ENCODE measurements at places on chromosomes 2 and 18.
A peak's percentile ranks its signal among the peaks of the same experiment; 100 is the strongest.

DNA sequence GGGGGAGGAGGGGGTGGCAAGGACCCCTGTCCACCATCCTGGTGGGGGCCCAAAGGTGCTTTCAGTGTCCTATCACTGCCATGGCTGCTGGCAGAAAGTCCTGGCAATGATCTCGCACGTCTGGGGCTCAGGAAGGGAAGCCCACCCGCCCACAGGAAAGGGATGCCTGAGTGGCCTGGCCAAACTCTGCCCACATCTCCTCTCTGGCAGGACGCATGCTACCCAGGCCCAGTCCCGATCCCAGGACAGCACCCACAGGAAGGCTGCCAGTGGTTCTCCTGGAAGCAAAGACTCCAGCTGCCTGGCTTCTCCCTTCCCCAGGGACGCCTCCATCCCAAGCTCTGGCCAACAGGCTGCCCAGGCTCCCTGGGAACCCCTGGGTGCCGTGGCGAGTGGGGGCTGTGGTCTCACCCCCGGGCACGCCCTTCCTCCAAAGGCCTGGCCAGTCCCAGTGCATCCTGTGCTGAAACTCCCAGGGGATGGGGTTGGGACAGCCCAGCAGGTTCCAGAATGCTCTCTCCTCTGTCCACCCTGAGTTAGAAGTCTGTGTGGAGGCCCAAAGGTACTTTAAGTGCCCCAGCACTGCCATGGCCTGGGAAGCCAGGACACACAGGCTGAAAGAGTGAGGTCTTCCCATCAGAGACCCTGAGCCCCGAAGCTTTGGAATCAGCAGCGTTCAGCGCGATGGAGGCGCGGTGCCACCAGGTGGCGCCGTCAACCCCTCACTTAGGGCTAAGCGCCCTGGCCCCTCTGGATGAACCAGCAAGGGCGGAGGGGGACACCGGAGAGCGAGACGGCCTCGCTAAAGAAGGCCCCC, 29.8 kb upstream of the TAF1B start:
- peak; percentile 61 for DNase-seq

- no peak for DNase-seq
Measured at GRCh38 chr2:31675485-31675901, 94.8 kb upstream of the SRD5A2 start.

- no peak for DNase-seq
Measured at GRCh38 chr2:54013996-54014395, 43.2 kb upstream of the PSME4 start.

- no peak for DNase-seq
Measured at GRCh38 chr2:38933653-38934052, 44.0 kb downstream of the ARHGEF33 start.

DNA sequence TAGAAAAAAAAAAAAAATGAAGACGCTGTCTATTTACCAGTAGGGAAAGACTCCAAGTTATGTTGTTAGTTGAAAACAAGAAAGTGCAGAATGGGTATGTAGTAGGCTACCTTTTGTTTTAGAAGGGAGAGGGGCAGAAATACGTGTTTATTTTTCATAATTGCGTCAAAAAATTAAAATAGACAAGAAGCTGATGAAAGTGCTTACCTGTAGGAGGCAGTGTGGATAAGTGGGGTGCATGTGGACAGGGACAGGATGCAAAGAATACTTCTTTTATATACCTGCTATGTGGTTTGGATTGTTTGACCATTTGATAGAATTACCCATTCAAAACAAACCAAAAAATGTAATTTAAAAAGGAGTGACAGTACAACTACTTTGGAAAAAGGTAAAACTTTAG, 3.0 kb upstream of the GCG start:
- DNase-seq: no peak

GRCh38 chr2:111970453-111970852, 72.0 kb downstream of the MERTK start:
- DNase-seq: no peak

DNA sequence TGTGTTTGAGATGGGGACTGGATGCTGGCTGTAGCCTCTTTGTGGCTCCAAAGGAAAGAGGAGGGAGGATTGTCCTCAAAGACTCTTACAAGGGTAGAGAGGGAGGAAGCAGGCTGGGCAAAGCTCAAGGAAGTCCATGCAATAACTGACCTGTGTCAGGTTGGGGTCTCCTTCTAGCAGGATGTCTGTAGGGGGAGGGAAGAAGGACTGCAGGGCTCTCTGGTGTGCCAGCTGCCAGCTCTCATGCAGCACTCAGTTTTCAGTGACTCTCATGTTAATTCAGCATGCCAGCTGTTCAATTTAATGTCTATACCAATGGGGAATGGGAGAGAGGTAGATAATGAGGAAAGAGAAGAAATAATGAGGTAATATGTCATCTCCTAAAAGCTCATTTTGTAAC, 85.3 kb upstream of the RANBP2 start:
- no peak for DNase-seq

- DNase-seq: no peak
Measured at GRCh38 chr2:36031471-36031870, 324.1 kb upstream of the CRIM1 start.

GRCh38 chr2:78260861-78261260, 738.7 kb upstream of the LRRTM4 start:
- no peak for DNase-seq

DNA sequence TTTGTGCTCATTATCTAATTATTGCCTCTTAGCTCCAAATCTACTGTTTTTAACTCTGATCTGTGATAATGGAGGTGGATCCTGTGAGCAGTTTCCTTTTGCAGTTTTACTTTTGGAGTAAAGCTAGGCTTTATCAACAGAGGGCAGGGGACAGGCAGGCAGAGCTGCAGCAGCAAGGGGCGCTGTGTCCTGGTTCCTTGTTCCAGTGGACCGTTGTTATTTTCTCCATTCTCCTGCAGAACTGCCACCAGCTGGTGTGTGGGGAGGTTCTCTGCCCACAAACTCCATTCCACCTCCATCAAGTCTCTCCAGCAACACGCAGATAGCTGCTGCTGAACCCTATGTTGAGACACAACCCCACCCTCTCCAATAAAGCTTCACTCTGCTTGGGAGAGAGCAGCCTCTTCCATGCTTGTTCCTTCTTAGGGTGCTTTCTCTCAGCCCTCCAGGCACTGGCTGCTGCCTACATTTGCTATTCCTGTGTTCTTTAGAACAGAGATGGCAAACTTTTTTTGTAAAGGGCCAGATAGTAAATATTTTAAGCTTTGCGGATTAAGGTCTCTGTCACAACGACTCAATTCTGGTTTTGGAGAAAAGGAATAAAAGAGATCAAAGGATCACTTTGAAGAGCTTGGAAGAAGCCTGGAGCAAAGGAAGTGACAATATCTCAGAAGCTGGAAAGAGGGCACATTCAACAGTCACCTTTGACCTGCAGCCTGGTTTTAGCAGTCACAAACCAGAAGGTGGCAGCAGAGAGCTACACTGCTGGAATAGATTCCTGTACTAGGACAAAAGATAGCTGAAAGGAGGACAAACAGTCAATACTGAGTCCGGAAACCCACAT, 208.8 kb downstream of the CCDC178 start:
- no peak for DNase-seq
